Muscle of arm (tissue), 14 donors: ENCODE measurements at places on chromosomes 16 and 17. TPM values are rescaled to one million over a fixed set of nuclear protein-coding genes. Genes with fewer than 3 reads are reported as not detected.

Gene P2RX1
- 1.7 TPM for polyA plus RNA-seq

Gene ZSWIM7
- 30.0 TPM for polyA plus RNA-seq

Gene SRCIN1
- polyA plus RNA-seq, result 0.90 TPM

Gene GALNS
- 18.8 TPM for polyA plus RNA-seq

Gene GUCY2D
- polyA plus RNA-seq, result not detected

Gene KIF18B
- polyA plus RNA-seq, result 9.5 TPM

Gene TERB1
- polyA plus RNA-seq, result not detected

Gene TBX6
- 3.4 TPM for polyA plus RNA-seq

Gene HOXB1
- not detected for polyA plus RNA-seq

Gene ZFPM1
- polyA plus RNA-seq, result 0.84 TPM

Gene OTOP2
- polyA plus RNA-seq, result not detected

Gene HEXIM1
- polyA plus RNA-seq, result 22.4 TPM

Gene KIF2B
- not detected for polyA plus RNA-seq
